Upper lobe of left lung (tissue), 6 donors: ENCODE measurements at places on chromosomes 1 and 21.

DNA sequence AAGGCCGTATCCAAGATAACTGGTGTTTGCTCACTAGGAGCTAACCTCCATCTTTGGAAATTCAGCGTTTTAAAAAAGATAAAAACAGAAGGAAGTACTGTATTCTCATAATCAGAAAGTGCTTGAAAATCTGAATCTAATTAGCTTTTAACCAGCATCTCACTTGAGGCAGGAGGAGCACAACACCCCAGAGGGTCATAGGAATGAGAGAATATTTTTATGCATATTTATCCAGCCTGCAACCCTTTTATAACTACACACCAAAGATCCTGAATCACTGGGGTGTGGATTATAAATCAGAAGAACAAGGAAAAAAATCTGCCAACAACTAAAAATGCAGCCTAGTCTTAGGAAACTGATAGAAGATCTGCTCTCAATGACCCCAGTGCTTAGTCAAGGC is 68.0 kb upstream of the PTCH2 start:
- no peak for DNase-seq

GRCh38 chr21:38806942-38807284 is 1.2 kb downstream of the ETS2 start:
- DNase-seq = no peak

DNA sequence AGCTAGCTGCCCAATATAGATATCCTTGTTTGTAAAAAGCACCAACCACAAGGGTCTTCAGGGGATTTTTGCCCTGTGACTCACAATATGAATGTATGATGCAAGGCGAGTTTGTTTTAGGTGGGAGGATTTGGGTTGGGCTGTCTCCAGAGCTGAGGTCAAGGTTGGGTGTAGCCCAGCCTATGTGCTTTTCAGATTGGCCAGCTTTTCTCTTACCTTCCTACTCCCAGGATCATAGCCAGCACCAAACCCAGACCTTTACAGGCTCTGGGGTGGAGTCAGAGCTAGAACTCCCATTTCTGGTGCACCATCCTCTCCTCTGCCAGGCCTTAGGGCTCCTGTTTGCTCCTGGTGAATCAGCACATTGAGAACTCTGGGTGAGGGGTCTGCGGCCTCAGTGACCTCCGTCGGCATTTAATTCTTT is 55.6 kb upstream of the GCLM start:
- no peak for DNase-seq

DNA sequence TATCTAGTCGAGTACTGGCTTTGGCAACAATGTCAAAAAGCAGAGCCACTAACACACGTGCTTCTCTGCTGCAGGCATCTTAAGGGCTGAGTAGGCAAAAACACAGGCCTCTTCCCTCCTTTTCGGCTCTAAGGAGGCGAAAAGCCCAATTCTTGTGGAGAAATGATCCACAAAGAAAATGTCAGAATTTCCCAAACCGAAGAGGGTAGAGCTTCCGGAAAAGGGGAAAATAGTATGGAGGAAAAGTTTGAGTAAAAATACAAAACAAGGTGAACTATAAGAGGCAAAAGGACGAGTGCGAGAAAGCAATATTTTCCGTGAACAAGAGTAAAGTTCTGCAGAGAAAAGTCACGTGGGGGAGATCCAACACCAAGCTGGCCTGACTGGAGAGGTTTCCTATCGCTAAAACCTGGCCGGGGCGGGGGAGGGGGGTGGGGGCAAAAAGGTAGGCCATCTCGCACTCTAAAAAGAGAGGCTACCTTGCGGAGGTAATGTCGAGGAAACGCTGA is 551 bp downstream of the ZRANB2 start:
- no peak for DNase-seq

GRCh38 chr1:6470132-6471085 is 4.4 kb upstream of the TNFRSF25 start:
- no peak for DNase-seq

- no peak for DNase-seq
Measured at GRCh38 chr1:97599447-97599846, 321.4 kb downstream of the DPYD start.

DNA sequence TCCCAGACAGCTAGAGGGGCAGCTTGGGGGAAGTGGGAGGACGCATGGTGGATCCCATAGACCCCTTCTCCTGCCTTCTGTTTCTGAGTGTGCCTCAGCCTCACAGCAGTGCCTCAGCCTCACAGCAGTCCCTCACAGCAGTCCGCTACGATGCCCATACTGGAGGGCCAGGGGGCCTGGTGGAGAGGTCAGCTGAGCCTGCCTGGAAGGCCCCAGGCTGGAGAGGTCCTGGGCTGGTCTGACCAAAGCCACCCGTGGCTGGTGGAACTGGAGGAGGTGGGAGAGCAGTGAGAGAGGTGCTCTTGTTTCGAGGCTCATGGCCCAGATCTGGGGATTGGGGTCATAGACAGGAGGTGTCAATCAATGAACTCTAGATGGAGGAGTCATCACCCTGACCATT is 16.0 kb upstream of the RSPO1 start:
- no peak for DNase-seq

DNA sequence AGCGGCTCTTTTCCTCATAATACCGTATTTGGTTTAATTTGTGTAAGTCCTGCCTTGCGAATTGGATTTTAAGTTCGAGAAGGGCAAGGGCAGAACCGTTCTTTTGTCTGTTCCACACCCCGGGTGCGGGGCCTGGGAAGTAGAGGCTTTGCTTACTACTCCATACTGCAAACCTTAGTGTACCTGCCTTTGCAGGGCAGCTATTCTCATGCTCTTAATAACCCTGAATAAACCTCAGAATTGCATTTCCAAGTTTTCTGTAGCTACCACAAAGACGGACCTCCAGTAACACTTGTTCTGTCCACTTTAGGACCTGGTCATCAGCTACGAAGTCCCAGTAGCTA is 657 bp upstream of the HNRNPU start:
- DNase-seq = no peak

- DNase-seq = no peak
Measured at GRCh38 chr21:44737706-44738354, 26.5 kb upstream of the TSPEAR start.

GRCh38 chr1:53577761-53578100 is 118.5 kb downstream of the DMRTB1 start:
- no peak for DNase-seq

DNA sequence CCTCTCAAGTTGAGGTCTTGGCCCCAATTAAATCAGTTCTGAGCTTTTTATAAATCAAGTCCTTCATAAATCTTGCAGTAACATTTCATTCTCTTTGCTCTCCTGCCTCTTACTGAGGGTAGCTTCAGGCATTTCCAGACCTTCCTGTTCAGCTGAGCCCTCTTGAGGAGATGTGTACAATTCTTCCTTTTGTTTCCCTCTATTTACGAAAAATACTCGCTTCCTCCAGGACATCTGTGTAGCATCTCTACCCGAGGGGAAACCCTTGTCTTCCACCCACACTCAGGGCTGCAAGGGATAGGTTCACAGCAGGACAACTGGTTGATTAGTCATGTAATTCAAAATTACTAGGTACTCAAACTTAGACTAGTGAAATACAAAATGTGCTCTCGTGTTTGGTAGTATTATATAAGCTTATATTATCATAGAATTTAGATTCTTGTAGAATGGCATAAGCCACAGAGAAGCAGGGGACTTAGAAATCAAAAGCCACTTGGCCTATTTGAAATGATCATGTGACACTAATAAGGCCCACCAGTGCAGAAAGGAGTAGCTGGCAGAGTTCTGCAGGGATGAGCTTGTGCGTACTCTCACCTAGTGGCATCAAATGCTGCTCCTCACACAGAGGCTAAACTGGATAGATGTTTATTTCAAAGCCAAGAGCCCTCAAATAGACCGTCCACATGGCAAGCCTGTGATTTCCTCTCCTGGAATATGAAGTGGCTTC is 126.7 kb downstream of the GDAP2 start:
- no peak for DNase-seq

DNA sequence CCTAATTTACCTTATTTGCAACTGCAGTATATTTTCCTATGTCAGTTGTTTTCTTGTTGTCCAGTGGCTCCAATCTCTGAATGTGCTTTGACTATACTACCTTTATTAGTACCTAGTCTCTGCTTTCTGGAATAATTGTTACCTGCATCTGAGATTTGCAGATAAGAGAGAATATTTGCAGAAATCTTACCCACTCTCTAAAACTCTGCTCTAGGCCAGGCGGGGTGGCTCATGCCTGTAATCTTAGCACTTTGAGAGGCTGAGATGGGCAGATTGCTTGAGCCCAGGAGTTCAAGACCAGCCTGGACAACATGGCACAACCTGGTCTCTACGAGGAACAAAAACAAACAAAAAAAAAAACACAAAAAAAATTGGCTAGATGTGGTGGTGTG is 2.0 kb upstream of the SYDE2 start:
- no peak for DNase-seq

- DNase-seq = peak; percentile 35
Measured at GRCh38 chr1:106620521-106620954, 435.9 kb upstream of the PRMT6 start.

- peak; percentile 52 for DNase-seq
Measured at GRCh38 chr1:25863486-25864262, 4.4 kb upstream of the AUNIP start.

GRCh38 chr1:196451103-196451502 is 157.1 kb downstream of the KCNT2 start:
- no peak for DNase-seq

DNA sequence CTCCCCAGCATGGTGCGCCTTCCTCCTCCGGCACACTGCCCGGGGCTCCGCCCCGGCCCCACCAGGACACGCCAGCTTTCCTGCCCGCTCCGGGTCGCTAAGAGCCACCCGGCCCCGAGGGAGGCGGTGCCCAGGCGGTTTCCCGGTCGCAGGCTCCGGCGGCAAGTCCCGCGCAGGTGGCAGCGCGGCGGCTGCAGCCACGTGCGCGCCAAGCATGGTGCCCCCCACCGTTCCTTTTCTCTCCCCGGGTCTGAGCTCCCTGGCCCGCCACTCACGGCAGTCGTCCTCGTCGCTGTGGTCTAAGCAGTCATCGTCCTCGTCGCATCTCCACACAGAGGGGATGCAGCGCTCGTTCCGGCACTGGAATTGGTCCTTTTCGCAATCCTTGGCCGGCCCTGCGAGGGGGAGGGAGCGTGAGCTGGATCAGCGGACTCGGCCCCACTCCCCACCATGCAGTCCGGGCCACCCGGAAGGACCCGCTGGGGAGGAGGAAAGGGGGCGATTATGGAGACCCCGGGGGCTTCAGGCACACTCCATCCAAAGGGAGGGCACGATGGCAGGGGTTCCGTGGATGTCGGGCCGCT is 1.2 kb downstream of the LRP8 start:
- DNase-seq = no peak

GRCh38 chr1:4261327-4261726 is 361.3 kb upstream of the C1orf174 start:
- no peak for DNase-seq

GRCh38 chr1:116904791-116905320 is 4.9 kb upstream of the PTGFRN start:
- no peak for DNase-seq

GRCh38 chr1:170660281-170660713 is 3.6 kb upstream of the PRRX1 start:
- no peak for DNase-seq

- DNase-seq = peak; percentile 76
Measured at GRCh38 chr1:9720785-9721605, 69.5 kb downstream of the PIK3CD start.

- DNase-seq = no peak
Measured at GRCh38 chr1:12049616-12050015, 13.5 kb upstream of the TNFRSF8 start.

- no peak for DNase-seq
Measured at GRCh38 chr1:167775178-167775577, 53.4 kb downstream of the MPZL1 start.

DNA sequence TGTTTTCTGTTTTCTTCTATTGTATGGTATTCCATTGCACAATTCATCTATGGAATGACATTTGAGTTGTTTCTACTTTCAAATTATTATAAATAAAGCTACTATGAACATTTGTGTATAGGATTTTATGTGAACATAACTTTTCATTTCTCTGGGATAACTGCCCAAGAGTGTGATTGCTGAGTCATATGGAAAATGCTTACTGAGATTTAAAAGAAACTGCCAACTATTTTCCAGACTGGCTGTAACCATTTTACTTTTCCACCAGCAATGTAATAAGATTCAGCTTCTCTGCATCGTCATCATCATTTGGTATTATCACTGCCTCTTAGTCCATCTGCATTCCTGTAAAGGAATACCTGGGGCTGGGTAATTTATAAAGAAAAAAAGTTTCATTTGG is 779.6 kb upstream of the PRMT6 start:
- DNase-seq = no peak

DNA sequence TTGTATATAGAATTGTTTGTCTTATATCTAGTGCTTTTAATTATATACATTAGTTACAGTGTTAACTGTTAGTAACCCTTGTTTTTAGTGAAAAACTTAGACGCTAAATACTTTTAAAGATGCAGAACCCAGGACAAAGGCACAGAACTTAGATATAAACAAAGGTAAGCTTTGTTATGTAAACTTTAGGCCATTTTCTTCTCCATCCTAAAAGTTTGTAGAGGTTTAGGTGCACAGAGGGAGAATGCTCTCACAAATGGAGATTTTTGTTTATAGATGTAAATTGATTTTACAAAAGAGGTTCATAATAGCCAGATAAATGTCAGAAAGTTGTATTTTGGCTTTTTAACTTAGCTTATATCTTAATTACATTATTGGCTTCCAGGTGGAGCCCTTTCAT is 490.5 kb upstream of the LRRC7 start:
- no peak for DNase-seq

- DNase-seq = no peak
Measured at GRCh38 chr1:106817575-106817974, 238.9 kb upstream of the PRMT6 start.
